Right cardiac atrium (tissue), 5 donors: ENCODE measurements at places on chromosomes 3 and 15. TPM values are rescaled to one million over a fixed set of nuclear protein-coding genes. Genes with fewer than 3 reads are reported as not detected.

- no peak for DNase-seq
Observed at GRCh38 chr3:182220013-182220412, 508.3 kb downstream of the SOX2 start.

DNA sequence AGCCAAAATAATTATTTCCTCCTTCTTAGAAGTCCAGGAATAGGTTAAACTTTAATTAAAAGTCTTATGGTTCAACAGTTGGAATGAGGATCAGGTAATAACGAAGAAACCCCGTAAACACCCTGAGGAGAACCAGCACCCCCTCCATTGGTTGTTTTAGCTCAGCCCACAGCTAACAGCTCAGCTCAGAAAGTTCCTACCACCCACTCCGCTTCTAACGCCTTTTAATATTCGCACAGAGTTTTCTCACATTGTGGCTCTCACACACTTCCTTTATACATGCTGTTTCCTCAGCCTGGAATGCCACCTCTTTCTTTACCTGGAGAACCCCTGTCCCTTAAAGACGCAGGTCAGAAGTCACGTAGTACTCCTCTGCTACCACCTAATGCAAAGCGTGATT is 17.0 kb downstream of the CX3CR1 start:
- no peak for DNase-seq

GRCh38 chr3:187770224-187770623 is 25.0 kb upstream of the BCL6 start:
- DNase-seq: no peak

DNA sequence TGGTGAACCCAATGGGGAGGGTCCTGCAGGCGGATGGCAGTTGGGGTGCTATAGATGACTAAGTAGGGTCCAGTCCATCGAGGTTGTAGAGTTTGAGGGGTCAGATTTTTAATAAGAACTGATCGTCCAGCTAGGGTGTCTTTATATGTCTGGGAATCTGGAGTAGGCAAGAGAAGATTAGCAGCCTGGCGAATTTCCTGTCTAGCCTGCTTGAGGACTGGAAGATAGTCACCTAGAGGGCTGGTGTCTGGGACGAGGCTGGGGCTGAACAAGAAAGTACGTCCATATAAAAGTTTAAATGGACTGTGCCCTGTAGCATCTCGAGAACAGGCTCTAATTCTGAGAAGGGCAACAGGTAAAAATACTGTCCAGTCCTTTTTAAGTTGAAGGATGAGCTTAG is 6.7 kb upstream of the IP6K2 start:
- no peak for DNase-seq

GRCh38 chr3:123700791-123701722 is 116.2 kb upstream of the HACD2 start:
- no peak for DNase-seq

- DNase-seq: no peak
Observed at GRCh38 chr15:79562403-79562815, 130.3 kb downstream of the MINAR1 start.

- peak; percentile 47 for DNase-seq
Observed at GRCh38 chr15:57319226-57319918, 56.9 kb upstream of the CGNL1 start.

GRCh38 chr3:126980266-126980811 is 2.6 kb upstream of the PLXNA1 start:
- DNase-seq: peak; percentile 34

DNA sequence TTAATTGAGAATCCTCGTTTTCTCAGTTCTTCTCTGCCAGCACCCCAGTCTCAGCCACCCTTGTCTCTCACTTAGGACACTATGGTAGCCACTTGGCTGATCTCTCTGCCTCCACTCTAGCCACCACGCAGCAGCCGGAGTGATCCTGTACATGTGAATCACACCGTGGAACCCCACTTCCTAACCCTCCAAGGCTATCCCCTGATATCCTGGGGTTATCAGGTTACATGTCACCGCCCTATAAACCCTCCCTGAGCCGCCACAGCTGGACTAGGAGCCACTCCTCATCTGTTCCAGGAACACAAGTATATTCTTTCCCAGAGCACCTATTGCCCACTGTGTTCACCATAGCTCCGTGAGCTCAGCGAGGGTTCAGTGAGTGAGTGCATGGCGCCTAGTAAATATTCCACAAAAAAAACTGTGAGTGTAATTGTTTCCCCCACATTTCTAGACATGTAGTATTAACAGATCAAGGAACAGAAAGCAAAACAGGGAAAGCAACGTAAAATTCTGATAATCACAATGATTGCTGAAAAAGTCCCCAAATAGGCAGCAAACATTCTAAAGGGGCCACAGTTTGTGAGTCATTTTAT is 661 bp upstream of the PARP14 start:
- peak; percentile 63 for DNase-seq

DNA sequence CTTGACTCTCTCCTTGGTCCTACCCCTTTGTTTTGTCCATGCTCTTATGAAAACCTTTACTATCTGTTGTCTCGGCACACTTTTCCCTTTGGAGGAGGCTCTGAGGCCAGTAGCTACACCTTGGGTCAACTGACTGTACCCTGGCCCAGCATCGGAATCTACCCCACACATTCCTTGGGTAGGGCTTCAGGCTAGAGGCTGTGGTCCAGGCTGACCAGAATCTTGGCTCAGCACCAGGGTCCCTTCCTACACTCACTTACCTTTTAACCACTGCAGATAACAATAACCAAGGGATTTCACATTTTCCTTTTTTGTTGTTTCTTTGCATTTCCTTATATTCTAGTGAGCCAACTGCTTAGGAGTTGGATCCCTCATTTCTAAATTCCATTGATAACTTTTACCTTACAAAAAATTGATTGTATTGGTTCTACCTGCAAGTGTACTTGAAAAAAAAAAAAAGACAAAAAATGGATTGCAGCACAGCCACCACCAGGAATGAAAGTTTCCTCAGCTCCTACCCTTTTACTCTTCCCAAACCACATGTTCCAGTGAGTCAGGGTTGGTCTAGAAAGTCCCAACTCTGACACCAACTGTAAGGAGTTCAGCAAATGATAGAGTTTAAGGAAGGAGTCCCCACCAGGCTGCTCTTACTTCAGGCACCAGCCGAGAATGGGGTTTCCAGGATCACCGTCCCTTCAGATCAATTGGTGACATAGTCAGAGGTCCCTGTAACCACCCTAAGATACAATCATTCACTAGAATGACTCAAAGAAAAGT is 95.6 kb downstream of the FBLN2 start:
- no peak for DNase-seq

GRCh38 chr3:11818033-11818432 is 28.7 kb downstream of the TAMM41 start:
- DNase-seq: no peak

Gene VWA5B2
- total RNA-seq: not detected

Gene IQCH
- 2.1 TPM for total RNA-seq

Gene TGM4
- total RNA-seq: not detected

Gene CCR3
- total RNA-seq: not detected

Gene TNNC1
- 3,477 TPM for total RNA-seq

Gene SPATA12
- not detected for total RNA-seq
